ENCODE measurements at places on chromosomes 13 and 19.

DNA sequence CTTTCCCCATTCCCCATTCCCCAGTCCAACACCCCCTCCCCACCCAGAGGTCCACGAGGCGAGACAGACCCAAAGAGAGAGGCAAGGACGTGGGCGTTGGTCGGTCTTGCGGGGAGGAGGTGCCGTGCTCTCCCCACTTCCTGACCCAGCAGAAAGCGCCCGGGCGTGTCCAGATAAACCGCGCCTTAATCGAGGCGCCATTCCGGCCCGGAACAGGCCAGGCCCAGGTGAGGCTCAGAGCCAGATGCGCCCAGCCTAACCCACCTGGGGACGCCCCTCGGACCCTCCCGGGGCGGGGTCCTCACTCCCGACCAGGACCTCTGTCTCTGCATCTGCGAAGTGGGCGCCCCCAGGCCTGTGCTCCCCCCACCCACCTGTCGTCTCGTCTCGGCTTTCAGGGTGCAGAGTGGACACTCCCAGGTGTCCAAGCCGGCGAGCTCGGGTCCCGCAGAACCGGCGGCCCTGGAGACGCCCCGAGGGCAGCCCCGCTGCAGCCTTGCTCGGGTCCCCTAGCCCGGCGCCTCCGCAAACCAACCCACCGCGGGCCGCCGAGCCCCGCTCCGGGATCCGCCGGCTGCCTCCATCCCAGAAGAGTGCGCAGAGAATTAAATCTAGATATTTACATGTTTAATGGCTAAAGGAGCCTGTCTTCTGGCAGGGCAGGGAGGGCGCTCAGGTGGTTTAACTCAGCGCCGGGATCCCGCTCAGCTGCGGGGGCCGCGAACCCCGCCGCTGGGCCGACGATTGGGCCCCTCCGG, 5.0 kb upstream of the ONECUT3 start:
- DNase-seq: no peak

DNA sequence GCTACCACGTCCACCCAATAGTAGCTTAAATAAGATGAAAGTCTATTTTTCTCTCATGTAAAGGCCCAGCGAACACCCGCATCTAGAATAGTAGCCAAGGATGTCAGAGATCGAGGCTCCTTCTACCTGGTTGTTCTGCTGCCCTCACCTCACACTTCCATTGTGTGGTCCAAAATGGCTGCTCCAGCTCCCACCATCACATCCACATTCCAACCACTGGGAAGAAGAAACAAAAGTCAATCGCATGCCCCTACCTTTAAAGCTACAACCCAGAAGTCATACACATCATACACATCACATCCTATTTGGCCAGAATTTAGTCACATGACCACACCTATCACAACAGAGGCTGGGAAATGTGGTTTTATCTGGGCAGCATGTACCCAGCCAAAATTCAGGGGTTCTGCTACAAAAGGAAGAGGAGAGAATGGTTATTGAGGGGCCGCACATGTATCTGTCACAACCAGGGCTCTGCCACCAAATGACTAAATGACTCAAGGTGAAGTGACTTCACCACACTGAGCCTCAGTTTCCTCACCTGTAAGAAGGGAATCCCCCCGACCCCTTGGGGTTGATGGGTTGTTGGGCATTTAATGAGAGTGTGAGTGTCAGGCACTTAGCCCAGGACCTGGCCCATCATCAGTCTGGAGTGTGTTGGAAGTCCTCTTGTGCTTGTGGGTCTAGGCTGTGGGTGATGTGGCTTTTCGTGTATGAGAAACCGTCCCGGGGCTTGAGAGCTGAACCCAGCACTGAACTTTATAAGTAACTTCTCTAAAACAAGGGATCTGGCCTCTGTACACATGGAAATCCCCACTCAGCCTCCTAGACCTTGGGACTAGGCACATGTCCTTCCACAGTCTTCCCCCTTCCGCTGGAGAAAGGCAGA, 10.2 kb upstream of the CBLC start:
- DNase-seq: no peak

DNA sequence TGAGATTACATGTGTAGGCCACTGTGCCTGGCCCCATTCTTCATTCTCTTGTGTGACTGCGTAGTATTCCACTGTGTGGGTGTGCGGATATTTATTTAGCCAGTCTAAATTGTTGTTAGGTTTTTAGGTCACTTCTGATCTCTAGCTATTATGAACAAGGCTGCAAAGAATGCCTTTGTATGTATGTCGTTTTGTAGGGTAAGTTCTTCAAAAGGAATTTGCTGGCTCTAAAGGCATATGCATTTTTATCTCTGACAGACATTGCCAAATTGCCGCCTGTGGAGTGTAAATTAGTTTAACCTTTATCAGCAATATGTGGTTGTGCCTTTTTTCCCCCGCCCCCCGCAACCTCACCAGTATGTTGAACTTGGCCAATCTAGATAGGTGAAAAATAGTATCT, 30.3 kb upstream of the EHD2 start:
- DNase-seq: no peak

DNA sequence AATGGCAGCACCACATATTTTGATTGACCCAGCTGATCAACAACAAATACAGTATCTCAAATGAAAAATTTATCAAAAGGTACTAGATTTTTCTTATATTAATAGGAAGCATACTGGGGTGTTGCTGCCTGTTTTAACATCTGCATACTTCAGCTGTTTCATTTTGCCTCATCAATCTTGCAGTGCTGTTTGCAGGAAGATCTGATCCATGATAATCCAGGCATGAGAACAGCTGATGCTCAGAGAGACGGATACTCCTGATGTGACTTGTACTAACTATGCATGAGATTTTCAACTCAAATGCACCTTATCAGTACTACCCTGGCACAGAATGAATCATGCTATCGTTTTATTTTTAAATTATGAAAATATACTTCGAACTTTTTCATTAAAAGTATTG, 2136.8 kb downstream of the PCDH9 start:
- no peak for DNase-seq

DNA sequence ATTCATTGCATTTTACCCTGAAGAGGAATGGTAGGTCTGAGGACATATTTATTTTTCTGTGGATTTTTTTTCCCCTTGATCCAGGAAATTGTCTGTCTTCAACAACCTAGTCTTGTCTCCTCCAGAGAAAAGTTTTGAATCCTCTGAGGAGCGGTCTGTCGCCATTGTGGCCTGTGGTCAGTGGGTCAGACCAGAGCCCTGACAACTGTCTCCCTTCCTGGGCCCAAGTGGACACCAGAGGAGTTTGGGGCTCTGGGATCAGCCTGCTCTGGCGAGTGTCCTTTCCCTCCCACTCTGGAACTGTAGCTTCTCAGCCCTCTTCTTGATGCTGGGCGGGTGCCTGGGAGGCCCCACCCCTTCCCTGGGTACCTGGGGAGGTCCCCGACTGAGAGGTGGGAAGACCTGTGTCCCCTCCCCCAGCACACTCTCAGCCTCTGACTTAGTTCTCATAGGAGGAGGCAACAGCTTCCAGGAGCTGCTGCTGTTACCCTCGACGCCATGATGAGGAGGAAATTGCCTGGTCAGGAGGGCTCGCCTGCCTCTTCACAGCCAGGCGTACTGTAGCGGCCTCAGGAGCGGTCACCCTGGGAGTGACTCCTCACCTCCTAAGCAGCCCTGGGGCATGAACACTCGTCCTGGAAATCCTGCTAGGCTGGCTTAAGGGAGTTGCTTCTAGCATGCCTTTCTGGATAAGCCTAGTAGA, 110.3 kb downstream of the GGACT start:
- DNase-seq: no peak

DNA sequence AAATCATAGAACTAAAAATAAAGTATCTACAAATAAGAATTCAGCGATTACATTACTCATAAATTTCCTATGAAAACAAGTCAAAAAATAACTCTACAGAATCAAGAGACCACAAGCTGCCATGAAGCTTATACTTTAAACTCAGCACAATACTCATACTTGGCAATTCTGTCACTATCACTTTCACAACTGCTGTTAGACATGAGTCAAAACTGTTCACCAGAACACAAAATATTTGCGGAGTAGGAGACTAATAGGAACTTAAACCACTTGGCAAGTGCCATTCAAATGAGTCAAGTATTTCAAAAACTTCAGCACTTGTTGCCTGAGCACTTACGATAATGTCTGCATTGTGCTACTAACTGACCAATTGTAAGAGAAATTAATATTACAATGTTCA, 387.8 kb upstream of the GPC6 start:
- DNase-seq: no peak

DNA sequence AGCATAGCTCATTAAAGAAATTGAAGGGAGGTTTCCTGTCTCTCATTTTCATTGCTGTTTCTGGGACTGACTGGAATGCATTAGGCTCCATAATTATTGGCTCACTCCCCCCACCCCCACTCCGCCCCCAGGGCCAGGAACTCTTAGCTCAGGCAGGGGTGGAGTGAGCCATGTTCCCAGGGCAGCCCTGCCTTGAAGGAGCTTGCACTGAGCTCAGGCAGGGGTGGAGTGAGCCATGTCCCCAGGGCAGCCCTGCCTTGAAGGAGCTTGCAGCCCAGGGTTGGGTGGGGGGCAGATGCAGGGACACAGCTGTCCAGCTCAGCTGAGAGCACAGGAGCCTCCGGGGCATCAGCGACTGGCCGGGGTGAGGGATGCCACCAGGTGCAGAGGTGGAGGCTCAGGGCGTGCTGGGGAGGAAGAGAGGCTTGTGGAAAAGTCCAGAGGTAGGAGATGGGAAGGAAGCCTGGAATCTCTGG, 39.1 kb upstream of the TFDP1 start:
- no peak for DNase-seq

DNA sequence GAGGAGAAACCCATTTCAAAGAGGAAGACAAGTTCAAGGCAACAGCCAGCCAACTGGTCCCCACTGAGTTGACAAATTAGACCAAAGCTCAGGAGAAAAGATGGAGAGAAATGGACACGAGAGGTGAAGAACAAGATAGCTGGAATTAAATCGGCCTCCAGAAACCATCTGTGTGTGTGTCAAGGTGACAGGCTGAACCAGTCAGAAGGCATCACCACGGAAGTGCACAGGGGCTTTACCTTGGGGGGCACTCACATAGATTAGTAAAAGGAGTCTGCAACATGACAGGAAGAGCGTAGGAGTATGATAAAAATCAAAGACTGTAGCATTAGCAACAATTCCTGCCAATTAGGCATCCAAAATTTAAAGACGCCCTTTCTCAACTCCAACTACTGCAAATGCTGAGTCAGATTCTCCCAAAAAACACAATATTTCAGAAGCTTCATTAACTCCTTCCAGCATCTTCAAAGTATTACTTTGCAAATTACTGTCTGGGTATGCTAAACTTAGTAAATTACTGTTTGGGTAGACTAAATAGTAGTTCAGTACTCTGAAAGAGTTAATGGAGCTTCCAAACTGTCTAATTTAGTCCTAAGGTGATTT, 66.2 kb downstream of the FOXO1 start:
- DNase-seq: no peak

GRCh38 chr13:31538067-31539042, 201.0 kb upstream of the RXFP2 start:
- no peak for DNase-seq
